ENCODE measurements at places on chromosomes 4 and X.

DNA sequence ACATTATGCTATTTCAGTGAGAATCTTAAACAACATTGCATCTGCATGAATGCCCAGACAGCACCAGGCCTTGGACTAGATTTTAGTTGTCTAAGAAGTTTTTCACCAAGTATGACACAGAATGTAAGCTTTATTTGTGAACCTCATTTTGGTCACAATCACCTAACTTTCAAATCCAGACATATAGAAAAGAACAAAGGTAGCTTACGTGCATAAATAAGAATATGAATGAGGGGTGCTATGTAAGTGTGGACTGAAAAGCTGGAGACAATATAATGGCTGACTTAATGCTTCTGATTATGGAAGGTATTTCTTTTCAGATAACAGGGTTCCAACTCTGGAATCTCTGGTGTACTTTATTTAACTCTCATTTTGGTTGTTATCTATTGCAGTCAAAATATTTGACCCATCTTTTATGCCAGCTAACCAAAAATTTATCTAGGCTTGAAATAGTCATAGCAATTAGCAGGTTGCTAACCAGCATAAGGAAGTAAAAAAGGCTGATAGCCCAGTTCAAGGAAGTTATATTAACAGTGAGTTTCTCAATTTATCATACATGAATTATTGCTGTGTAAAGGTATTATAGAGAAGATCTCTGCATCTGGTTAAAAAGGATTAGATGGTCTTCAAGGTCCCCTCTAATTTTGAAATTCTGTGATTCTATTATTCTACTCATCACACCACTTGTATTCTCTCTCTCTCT, 36.5 kb downstream of the SLC7A11 start:
- no peak for DNase-seq

- DNase-seq = no peak
These were observed 667.3 kb downstream of the GALNTL6 start for GRCh38 chr4:172480471-172480870.

DNA sequence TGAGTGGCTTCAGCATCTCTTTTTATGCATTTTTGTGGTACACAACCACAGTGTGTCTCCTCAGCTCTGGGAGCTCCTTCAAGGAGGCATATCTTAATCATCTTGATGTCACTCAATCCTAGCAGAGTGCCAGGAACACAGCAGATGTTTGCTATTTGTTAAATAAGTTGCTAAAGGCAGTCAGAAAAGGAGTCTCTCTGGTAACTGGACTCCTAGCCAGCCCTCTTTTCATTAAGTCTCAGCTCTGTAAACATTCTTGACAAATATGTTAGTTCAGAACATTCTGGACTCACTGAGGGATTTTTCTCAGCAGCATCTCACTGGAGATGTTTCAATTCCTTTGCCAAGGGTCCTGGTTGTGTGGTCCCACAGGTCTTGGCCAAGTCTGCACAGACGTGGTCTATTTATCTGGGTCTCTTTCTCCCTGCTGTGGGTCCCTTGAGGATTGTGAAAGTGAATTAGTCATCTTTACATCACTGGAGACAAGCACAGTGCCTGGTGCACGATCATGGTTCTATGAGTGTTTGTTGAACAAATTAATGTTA, 20.3 kb upstream of the FAM9C start:
- peak; percentile 84 for DNase-seq

DNA sequence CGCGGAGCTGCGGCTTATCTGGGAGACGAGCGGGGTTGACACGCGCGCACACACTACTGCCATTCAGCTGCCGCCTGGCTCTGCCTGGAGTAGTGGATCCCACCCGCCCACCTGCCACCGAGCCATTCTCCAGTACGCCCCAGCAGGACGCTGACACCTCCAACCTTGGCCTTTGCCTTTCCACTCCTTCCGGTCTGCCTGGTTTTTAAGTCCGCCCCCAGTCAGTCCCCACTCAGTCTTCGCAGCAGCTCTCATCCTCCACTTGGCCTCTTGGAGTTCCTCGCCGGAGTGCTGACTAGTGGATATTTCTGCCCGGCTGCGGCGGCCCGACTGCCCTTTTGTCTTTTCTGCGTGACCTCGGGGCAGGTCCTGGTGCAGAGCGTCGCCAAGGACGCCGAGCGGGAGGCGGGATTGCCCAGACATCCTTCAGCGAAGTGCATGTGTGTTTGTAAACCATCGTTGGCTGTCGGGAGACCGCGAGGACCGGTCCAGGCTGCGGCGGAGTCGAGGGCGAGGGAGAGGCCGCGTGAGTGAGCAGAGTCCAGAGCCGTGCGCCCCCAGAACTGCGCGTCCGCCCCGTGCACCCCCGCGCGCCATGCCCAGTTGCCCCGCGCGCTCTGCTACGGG, 1.1 kb downstream of the SLIT2 start:
- DNase-seq = peak; percentile 29

DNA sequence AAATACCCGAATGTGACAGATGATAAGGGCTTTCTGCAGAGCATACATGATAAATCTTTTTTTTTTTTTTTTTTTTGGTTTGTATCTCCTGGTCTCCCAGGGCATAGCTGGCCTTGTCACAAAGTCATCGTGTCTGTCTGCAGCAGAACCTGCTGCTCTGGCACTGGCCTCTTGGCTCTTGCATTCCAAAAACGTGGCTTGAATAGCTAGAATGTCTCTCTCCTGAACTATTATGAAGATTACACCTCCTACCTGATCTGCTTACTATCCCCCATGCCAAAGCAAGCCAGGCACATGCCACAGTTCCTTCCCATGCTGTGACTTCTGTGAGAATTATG, 50.4 kb upstream of the SCRG1 start:
- no peak for DNase-seq

GRCh38 chr4:186169333-186169944, 21.9 kb upstream of the CYP4V2 start:
- no peak for DNase-seq

DNA sequence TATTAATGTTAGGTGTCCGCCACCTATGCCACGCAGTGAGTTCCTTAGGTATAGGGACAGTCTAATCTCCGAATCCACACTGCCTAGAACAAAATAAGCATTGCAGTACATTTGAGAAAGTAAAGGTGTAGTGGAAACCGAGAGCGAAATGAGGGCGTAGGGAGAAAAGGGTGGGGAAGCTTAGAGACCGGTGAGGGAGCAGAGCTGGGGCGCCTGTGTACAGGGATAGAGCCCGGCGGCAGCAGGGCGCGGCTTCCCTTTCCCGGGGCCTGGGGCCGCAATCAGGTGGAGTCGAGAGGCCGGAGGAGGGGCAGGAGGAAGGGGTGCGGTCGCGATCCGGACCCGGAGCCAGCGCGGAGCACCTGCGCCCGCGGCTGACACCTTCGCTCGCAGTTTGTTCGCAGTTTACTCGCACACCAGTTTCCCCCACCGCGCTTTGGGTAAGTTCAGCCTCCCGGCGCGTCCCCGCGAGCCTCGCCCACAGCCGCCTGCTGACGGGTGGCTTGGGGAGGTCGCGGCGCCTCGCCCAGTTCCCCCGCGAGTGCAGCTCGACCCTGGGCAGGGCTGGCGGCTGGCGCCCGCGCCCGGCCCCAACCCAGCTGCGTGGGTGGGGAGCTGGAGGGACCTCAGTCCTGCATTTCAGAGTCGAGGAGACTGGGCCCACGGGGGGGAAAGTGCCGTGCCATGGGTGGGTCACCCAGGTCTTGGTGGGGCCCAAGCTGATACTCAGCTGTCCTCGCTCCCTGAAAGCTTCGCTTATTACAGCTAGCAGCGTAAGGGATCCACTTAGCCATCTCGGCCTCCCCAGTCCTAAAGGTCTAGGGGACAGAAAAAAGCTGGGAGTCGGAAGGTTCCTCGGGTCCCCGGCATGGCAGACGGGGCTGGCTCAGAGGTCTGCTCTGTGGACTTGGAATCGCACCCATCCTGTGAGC, at the start of gene ANXA3:
TSS of gene ANXA3 (plus strand) at position 351 of the 932 bp plus-strand sequence. CDS start 2,704 bp downstream, outside the sequence.
- no peak for DNase-seq

DNA sequence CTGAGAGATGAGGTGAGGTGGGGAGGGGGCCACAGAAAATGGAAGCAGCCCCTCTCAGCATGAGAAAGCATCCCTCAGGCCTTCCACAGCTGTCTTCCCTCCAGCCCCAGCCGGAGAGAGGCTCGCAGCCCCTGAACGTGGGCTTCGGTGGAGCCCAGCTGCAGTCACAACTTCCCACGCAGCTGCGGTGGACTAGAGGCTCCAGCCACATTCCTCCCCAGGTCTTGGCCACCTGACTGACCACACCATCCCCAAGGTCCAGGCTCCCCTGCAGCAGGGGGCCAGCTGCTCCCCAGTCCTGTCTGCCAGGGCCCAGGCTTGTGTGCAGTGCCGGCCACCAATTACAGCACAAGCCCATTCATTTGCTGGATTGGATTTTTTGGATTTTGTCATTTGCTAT, 212.3 kb upstream of the BCOR start:
- DNase-seq = no peak

- no peak for DNase-seq
These were observed 36.7 kb downstream of the LANCL3 start for GRCh38 chrX:37608156-37608555.

DNA sequence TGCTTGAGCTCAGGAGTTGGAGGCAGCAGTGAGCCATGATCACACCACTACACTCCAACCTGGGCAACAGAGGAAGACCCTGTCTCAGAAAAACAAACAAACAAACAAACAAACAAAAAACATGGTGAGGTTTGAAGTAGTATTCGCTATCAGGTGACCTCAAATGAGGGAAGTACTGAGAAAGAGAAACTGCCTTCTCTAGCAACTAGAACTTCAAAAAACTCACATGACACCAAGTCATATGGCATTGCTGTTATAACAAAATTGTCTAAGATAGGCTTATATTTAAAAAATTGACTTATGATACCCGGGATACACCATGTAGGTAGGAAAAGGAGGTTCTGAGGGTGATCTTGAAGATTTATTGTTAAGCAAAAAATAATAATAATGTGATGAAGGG, 10.3 kb downstream of the MPP1 start:
- no peak for DNase-seq

DNA sequence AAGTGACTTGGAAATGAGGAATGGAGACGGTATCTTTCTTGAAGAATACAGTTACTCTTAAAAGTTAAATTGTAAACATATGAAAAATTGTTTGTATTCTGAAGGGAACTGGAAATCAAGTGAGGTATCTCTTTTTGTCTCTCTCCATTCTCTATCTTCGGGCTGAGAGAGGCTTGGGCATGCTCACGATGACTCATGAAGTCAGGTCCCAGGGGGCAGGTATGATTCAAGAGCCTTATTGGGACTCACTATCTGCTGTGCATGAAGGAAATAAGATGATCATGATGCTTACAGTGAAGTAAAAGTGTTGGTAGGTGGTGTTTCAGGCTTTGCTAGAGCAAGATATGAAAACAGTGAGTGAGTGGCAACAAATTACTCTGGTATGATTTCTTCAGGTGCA, 200.4 kb upstream of the PITX2 start:
- DNase-seq = peak; percentile 78

DNA sequence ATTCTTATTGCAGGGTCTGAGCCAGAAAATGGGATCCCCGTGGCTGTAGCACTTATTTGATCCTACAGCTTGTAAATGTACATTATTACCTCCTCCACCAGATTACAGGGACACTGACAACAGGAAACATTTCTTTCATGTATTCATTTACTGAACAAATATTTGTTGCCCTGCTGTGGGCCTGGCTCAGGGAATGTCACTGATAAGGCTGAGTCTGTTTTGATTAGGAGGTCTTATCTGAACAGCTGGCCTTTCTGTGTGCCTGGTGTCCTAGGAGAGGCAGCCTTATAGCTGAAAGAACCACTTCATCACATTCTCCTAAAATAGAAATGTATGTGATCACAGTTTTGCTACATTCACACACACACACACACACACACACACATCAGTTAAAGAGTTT, 45.5 kb upstream of the PROM1 start:
- no peak for DNase-seq

GRCh38 chr4:184470785-184471110, 3.6 kb downstream of the IRF2 start:
- DNase-seq = no peak

DNA sequence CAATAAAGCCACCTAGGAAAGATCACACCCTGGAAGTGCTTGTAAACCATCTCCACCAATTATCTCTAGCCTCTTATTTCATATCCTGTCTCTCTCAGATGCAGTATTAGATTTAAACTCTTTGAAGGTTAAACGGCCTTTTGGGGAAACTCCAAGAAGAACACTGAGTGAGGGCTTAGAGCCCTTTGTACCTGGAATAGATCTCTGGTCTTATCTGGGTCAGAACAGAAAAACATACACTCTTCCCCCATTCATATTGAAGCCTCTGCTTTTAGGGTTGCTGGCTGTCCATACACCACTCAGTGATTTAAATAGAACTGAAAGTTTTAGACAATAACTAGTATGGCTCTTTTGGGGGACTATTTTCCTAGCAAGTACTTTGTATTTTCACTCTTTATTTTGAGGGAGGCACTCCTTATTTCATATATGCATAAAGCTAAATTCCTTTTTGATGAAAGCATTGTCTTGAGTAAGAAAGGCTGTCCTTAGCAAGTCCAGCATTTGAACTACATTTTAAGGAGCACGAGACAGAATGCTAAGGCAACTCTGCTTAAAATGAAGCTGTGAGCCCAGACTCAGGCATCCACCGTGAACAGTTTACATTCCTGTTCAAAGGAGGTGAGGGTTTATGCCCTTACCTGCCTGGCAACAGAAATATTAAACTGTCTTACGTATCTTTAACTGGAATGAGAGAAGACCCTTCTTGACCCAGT, 17.4 kb downstream of the YY2 start:
- DNase-seq = no peak

- no peak for DNase-seq
These were observed 210.8 kb upstream of the IRS4 start for GRCh38 chrX:108947205-108947604.

- no peak for DNase-seq
These were observed 73.9 kb downstream of the TEX11 start for GRCh38 chrX:70834589-70834988.

DNA sequence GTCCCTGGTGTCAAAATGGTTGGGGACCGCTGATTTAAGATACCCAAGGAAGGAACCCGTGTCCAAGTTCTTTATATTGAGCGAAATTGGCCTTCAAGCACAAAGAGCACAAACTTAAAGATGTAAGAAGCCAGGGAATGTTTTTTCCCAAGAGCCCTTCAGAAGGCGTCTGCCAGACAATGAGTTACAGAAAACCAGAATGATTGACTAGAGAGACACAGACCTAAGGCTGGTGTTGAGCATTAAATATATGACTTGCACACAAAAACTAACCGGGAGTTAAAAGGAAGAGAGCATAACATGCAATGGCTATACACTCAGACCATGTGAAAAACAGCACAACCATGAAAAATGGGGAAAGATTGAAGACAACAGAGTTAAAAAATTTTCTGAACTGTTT, 157.5 kb upstream of the FAM9B start:
- no peak for DNase-seq

GRCh38 chr4:71194454-71194853, 144.4 kb upstream of the SLC4A4 start:
- no peak for DNase-seq

Measured in fibroblast of skin of right quadriceps (primary cell).